ENCODE measurements at places on chromosomes 16 and 17.

DNA sequence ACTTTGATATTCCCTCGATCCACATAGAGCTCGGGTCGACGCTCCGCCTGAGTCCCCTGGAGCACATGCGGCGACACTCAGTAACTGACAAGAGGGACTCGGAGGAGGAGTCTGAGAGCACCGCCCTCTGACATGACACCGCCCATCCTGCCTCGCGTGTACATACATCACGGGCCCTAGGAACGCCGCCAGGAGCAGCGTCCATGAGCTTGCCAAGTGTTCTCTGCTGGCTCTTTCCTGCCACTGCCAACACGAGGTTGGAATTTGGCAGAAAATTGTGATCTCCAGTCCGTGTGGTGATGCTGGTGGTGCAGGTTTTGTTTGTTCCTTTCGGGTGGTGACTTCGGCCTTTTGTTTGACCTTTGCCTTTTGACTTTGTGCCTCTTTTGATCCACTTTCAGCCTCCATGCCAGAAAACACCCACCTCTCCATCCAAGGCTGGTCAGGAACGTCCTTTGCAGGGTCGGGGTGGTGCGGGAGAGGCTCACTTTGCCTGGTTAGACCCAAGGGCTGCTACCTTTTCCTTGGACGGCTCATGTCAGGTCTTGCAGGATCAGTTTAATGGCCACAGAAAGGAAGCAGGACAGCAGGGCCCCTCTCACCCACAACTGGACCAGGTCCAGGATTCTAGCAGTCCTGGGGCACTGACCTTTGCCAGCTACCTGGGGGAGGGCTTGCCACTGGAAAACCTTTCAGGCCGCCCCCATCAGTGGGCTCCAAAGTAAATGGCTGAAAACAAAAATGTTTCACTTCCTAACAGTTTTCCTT lies 27.6 kb downstream of the ELAC2 start:
- no peak for DNase-seq

DNA sequence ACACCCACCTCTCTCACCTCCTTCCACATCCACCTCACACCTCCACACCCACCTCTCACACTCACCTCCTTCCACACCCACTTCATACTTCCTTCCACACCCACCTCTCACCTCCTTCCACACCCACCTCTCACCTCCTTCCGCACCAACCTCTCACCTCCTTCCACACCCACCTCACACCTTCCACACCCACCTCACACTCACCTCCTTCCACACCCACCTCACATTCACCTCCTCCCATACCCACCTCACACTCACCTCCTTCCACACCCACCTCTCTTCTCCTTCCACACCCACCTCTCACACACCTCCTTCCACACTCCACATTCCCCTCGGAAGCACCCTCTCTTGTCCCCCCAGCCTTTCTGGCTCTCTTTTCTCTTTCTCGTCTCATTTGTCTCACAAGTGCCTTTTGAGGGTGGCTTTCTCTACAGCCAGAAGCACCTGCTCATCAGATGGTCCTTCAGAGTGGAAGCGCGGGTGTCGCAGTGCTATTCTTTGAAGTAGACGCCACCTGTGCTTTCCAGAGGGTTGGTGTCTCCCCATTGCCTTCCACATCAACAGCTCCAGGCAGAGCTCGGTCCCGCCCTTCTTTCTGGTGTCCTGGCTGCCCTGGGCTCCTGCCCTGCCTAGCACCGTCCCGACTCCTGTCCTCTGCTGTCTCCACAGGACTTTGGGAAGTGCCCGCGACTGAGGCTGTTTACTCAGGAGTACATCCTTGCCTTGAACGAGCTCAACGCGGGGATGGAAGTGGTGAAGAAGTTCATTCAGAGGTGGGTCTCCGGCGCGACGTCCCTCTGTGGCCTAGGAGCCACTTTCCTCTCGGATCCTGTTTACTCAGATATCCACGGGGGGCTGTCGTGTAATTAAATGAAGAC lies 109.4 kb upstream of the PLCG2 start:
- no peak for DNase-seq

DNA sequence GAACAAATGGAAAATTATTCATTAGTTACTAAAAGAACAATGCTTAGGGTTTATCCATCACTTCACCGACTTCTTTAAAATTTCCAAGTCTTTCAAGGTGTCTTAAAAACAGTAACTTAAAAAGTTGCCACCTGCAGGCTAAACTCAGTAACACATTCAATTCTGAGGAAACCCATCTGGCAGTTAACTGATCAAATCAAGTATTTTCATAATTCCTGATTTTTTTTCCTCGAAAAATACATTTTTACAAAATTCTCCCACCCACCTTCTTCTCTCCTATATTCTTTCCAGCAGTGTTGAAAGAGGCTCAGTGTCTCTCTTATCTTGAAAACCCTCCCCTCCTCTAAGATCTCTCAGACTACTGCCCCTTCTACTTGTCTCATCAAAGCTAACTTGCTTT lies 29.9 kb downstream of the PARN start:
- no peak for DNase-seq

DNA sequence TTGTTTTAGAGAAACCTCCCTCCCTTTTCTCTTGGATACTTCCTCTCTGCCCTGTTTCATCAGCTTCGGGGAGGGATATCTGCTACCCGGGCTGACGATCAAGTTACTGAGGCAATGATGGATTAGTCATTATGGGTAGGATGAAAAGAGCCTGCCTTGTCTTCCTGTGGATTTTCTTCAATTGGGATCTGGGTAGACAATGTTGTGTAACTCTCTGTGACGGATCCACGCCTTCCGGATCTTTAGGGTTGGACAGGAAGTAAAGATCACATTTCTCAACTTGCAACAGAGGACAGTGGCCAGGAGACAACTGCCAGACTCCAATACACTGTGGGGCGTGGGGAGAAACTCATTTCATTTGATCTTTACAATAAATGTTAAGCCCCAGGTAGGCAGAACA lies 11.3 kb upstream of the CHST6 start:
- DNase-seq = no peak

DNA sequence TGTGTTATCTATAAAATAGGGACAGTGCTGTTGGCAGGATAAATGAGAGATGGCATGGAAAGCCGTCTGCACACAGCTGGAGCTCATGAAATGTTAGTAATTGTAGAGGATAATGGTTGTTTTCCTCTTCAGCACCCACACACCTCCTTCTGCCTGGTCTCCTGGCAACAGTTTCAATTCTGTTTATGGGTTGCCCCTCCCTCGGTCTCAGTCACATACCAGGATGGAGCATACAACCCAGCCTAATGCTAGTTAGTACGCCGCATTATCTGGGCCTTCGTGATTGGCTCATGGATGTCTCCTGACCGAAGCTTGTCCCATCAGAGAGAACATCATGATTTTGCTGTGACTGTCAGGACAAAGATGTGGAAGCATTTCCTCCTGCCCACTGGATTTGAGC lies 126.2 kb upstream of the WSCD1 start:
- no peak for DNase-seq

DNA sequence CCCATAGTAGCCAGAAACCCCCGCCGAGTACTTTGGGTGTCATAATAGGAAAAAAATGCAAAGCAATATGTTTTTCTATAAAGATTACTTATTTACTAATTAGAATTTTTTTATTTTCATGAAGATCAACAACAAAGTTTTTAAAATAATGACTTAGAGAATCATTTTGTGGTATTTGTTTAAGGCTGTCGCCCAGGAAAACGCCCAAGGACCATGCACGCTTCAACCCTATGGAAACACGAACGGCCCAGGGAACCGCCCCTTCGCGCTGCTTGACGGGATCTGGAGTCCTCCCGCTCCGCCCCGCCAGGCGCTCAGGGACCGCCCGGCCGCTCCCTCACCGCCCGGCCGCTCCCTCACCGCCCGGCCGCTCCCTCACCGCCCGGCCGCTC lies 408 bp upstream of the KPNA2 start:
- DNase-seq = no peak

- DNase-seq = no peak
These were observed 7.6 kb downstream of the PITPNA start for GRCh38 chr17:1554751-1555540.

GRCh38 chr17:30476726-30477082 lies 504 bp upstream of the GOSR1 start:
- DNase-seq = no peak

GRCh38 chr17:4329838-4330237 lies 36.6 kb downstream of the UBE2G1 start:
- no peak for DNase-seq

- DNase-seq = no peak
These were observed 5.0 kb downstream of the NOG start for GRCh38 chr17:56598466-56598865.

DNA sequence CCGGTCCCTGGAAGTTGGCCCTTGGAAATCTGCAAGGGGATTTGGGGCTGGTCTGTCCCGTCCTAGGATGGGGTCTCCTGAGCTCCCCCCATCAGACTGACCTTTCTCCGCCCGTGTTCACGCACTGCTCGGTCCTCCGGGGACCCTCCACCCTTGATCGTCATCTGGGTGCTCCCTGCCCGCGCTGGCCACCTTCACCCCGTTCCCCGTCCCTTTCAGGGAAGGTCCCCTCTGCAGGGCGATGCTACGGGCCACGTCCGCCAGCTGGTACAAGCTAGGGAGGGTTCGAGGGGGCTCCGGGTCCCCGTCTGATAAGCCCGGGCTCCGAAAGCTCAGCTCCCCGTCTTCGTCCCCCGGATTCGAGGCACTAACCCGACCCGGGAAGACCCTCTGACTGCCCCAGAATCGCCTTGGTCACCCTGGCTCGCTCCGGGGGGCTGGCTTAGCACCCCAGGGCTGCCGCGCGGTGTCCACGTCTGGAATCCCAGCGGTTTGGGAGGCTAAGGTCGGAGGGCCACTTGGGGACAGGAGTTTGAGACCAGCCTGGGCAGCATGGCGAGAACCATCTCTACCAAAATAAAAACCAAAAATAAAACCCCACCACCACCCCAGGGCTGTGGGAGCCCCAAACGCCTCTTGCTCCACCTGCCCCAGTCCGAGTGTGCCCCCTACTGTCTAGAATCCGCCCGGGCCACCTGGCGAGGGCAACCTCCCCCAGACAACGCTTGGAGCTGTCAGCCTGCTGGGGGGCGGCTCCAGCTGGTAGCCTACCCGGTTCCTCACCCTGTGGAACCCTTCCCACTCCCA lies 1.1 kb upstream of the SLC43A2 start:
- DNase-seq = no peak

DNA sequence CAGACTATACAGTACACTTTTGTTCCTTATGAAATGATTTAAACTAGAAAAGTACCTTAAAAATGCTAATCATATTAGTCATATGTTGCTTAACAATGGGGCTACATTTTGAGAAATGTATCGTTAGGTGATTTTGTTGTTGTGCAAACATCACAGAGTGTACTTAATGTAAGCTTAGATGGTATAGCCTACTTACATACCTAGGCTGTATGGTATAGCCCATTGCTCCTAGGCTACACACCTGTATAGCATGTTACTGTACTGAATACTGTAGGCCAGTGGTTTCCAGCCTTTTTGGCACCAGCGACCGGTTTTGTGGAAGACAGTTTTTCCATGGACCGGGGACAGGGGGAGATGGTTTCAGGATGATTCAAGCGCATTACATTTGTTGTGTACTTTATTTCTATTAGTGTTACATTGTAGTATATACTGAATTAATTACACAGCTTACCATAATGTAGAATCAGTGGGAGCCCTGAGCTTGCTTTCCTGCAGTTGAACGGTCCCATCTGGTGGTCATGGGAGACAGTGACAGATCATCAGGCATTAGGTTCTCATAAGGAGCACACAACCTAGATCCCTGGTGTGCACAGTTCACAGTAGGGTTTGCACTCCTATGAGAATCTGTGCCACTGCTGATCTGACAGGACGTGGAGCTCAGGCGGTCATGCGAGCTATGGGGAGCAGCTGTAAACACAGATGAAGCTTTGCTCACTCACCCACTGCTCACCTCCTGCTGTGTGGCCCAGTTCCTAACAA lies 35.0 kb upstream of the MRC2 start:
- no peak for DNase-seq

GRCh38 chr17:81309140-81309858 lies 14.2 kb upstream of the SLC38A10 start:
- peak; percentile 66 for DNase-seq

DNA sequence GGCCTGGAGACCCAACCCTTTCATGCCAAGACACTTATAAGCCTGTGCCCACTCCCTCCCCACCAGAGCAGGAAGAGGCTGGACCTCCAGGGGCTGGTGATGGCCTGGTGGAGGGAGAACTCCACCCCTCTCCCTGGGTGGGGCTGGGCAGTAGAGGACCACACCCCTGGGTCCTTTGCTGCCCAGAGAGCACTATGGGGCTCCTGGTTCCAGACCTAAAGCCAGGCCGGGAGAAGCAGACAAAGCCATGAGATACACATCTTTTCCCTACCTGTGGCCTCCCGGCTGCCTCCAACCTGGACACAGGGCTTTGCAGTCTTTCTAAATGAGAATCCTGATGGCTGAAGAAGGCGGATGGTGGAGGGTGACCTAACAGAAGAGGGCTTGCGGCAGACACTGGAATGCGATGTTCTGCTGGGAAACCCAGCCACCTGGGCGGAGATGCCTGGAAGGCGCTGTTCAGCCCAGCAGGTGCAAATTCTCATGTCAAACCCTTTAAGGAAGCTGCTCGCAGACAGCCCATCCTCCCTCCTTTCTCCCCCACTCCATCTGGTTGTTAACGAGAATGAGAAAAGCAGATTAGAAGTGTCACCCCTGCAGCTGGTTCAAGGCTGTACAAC lies 43.9 kb upstream of the KIFC3 start:
- DNase-seq = no peak

Data from globus pallidus (tissue), 1 donor.